ENCODE measurements at places on chromosomes 7 and 10.

DNA sequence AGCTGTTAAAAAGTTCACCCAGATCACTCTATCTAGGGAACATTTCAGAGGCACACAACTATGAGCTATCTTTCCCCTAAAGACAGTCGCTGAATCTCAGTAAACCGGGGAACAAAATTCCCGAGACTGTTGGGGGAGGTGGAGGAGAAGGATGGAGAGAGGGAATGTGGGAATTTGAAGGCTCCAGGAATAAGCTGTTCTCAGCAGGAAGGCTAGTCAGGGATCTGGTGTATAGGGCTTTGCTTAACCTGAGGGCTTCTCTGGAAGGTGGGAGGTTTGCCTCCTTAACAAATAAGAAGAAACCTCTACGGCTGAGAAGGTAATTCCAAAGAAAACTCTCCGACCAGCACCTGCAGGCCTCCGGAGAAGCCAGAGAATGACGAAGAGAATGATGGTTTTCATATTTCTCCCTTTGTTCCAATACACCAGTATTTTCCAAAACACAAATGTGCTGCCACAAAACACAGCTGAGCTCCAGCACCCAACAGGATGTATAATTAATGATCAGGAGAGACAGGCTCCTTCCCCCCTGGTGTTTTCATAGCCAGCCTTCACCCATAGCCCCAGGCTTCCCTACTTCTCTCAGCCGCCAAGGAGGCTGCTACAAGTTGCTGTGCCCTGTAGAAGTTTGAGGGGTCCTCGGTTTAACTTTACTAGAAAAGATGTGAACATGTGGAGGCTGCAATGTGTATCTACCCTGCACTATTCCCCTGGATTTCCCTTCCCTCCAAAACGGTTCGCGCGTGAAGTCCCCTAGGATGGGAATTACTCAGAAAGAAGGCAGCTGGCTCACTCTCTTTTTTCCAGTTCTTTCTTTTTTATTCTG, 2.0 kb downstream of the KCNMA1 start:
- DNase-seq = no peak

DNA sequence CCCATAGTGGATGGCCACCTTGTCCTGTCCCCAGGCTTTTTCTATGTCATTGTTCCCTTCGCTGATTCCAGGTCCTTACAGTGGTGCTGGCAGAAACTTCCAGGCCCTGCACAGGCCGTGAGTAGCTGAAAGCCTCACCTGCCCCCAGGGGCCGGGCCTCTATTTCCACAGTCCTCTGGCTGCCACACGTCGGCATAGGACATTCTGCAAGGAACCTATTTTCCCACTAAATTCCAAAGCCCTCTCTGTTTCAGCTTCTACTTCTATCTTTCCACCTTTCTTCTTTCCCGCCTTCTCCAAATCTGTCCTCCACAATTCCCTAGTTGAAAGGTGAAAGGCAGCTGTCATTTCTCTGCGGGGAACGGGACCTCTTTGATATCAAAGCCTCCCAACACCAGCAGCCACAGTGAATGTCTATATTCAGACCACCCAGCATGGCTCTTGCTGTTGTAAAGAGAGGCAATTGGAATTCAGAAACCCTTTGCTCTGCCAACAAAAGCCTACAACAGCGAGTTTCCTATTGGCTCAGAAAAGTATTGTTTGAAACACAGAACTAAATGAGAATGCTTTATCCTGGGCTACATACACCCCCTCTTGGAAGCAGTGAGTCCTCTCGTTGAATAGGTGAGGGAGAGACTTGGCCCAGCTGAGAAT, 607.7 kb downstream of the GALNT17 start:
- no peak for DNase-seq

DNA sequence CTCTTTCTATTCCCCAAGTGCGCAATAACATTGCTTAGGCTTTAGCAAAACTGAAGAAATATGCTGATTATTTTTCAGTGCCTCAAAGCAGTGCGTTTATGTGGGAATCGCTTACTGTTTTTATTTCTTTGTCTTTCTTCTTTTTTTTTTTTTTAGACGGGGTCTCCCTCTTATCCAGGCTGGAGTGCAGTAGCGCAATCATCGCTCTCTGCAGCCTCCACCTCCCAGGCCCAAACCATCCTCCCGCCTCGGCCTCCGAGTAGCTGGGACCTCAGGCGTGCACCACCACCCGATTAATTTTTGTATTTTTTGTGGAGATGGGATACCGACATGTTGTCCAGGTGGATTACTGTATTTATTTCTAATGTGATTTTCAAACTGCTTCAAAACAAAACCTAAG, 1.2 kb downstream of the DENND10 start:
- no peak for DNase-seq

DNA sequence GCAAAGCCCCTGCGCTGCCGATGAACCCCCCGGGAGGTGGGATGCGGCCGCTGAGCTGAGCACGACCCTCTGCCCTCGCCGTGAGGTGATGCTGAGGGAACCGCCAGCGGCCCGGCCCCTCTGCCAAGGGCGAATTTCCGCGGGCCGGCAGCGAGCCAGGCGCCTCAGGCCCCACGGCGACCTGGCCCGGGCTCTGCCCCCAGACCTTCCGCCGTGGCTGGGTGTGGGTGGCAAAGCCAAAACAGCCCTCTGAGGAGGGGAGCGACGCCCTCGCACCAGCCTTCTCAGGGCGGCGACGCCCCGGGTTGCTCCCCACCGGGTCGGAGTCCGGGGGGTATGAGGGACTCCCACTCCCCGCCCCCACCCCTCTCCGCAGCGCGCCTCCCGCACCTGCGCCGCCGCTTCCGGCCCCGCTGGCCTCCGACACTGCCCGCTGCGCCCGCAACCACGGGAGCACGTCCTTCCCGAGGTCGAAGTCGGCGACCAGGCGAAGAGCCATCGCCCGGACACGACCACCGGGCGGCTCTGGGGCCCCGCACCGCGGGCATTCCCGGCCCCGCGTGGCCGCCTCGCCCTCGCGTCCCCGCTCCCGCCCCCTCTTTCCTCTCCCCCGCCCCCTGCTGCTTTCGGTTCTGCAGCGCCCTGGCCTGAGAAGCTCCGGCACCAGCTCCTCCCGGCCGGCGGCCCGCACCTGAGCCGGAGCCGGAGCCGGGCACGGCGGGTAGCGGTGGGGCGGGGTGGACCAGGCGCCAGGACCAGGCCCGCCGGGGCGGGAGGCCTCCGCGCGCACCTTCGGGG, at the start of gene GSAP:
Gene GSAP (minus strand): TSS at position 527 of the 798 bp plus-strand sequence. CDS start 28 bp downstream, at position 499.
- DNase-seq = peak; percentile 18

DNA sequence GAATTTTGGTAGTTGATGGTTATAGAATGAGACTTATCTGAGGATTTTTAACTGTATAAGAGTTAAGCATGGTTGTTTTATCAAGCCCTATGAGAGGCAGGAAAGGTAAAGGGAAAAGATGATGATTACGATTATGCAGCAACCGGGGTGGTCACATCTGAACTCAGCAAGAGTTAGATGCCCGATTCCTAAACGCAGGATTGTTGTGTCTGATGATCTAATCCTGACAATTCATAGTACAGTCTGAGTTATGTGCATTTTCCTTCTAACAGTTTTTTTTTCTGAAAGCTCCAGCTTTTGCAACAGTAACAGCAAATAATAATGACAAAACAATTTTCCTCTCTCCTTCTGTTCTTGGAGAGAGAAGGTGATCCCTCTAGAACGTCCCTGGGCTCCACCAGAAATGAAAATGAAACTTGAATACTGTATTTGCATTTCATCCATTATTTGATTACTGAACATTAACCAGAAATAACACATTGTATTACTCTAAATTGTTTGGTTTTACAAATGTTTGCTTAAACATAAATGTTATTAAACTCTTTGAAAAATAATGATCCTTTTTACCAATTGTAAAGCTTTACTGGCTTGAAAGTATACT, 176.5 kb upstream of the CCDC6 start:
- DNase-seq = no peak

GRCh38 chr10:63965846-63966245, 444.6 kb downstream of the REEP3 start:
- no peak for DNase-seq

GRCh38 chr10:42987575-42987974, 89.3 kb upstream of the RET start:
- DNase-seq = no peak

DNA sequence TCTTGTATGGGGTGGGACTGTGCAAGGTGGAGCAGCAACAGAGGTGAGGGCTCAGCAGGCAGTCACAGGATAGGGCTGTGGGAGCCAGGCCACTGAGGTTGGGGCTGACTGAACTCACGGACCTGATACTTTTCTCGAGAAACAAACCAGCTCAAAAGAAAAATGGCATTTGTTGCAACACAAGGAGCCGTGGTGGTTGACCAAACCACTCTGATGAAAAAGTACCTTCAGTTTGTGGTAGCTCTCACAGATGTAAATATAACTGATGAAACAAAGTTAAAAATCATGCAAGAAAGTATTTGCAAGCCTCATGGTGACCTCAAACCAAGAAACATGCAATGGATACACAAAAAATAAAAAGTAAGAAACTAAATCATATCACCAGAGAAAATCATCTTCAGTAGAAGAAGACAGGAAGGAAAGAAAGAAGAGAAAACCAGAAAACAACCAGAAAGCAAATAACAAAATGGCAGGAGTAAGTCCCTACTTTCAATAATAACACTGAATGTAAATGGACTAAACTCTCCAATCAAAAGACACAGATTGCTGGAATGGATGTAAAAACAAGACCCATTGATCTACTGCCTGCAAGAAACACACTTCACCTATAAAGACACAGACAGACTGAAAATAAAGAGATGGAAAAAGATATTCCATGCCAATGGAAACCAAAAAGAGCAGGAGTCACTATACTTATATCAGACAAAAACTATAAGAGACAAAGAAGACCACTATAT, 48.9 kb upstream of the DUSP5 start:
- DNase-seq = no peak

DNA sequence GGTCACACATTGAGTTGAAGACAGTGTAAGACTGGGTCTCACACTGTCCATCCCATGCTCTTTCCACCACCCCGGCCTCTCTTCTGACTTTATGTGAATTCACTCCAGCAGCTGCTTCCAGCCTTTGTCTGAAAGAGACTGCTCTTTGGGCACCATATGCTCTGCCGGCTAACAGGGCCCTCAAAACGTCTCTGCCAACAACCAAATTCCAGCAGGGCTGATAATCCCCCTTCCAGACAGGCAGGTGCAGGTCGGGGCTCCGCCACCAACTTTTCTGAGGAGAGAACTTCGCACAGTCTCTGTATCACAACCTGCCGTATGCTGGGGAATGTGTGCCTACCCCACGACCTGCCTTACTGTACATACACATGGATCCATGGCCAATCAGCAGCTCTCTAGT, 64.3 kb downstream of the PLXNA4 start:
- DNase-seq = no peak

DNA sequence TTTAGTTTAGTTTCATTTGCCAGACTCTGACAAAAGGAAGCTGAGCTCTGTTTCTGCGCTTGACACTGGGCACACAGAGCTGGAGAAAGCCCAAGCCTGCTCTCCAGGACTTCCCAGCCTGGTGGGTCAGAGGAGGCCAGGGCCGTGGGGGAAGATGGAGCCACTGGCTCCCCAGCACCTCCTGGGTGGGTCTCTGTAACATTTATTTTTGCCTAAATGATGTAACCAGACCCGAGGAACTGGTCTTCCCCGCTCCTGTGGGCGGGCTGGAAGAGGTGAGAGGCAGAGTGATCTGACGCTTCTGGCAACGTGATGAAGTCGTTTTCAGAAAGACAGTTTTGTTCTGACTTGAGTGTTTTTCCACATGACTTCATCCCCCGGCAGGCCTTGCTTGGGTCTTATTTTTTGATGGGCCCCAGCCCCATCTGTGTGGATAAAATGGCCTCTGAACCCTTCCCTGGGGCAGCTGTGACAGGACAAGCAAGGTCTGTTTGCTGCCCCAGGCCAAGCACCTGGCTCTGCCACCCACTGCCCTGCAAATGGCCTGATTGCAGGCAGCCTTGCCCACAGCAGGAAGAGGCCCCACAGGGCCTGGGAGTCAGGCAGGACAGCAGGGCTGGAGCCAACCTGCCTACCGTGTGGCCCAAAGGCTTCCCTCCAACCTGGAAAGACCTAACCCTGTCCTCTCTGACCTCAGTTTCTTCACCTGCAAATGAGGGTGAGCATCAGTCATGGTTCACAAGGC, 304.9 kb upstream of the ZMIZ1 start:
- DNase-seq = no peak

GRCh38 chr7:50661345-50662040, 96.3 kb upstream of the DDC start:
- no peak for DNase-seq

GRCh38 chr7:39588416-39588815, 22.2 kb downstream of the YAE1 start:
- no peak for DNase-seq
